Nucleus accumbens (tissue), 56 donors: ENCODE measurements at places on chromosomes 4 and X.

DNA sequence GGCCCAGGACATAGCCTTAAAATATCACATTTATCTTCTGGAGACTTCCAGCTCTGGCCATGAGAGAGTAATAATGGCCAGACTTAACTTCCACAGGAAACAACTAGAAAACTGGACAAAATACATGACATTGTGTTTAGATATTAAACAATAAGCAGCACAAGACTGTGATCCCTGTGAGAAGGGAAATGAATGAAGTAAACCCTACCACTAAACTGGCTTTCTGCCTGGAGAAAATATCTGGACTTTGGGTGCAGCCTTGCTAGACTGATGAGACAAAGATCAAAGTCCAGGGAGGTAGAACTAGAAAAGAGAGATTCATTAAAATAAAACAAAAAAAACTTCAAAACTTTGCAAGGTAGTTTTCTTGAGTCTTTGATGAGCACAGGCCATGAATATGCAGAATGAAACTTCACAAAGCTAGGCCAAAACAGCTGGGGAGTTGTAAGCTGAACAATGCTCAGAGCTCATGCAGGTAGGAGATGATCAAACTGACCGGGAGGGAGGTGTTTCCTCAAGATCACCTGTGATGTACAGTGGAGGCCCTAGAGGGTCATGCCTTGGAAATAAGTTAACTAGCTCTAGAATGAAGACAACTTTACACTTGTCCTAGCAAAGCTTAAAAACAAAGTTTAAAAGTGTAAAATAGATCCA is 147.0 kb upstream of the SH3RF1 start:
- DNase-seq, result no peak

GRCh38 chr4:113708250-113708649 is 53.3 kb downstream of the CAMK2D start:
- no peak for DNase-seq

DNA sequence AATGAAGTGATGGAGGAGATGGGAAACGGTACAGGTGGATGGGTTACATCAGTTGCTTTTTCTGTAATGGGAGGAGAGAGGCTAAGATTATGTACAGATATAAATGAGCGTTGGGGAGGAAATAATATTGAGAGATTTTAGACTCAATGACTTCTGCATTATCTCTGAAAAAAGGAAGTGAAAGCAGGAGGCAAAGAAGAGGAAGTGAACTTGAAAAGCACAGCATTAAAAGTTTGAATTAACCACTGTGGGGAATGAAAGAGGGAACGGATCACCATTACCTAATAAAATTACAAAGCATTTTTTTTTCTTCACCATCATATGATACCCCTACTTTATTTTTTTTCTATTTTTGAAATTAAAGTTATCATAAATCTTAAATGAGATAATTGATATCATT is 1025.5 kb downstream of the RPA4 start:
- no peak for DNase-seq

DNA sequence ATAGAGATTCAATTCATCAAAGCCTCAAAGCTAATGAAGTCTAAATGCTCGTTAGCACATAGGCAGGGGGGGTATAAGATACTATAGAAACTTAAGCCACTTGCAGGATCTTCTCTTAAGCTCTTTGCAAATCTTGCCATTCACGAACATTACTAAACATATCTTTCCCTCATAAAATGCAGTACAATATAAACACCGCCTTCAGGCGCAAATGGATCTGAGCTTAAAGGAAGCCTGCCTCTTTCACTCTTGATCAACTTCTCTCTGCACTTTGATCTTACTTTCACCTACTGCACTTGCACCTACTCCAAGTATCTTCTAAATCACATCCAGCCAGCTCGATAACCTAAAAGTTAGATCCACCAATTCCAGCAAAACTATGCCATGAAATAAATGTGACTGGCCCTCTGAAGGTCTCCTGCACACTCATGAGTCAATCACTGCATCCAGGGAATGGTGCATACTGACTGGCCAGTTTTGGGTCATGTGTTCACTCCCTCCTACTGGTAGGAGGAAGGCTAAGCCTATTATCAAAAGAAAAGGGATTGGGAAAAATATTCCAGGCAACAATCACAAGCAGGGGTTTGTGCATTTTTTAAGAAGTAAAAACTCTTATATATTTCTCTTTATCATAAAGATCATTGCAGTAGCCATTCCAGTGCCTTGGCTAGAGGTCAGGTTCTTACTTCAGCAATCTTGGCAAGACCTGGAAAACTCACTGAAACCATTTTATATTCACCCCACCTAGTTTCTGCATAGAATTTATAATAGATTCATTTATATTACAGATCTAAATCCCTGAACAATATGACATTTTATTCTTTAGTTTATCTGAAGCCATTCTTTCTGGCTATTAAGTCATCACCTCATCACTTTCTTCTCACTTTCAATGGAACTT is 222.0 kb downstream of the PPP3CA start:
- DNase-seq, result no peak

- DNase-seq, result no peak
Measured at GRCh38 chr4:5381961-5382441, 326.4 kb downstream of the EVC2 start.

DNA sequence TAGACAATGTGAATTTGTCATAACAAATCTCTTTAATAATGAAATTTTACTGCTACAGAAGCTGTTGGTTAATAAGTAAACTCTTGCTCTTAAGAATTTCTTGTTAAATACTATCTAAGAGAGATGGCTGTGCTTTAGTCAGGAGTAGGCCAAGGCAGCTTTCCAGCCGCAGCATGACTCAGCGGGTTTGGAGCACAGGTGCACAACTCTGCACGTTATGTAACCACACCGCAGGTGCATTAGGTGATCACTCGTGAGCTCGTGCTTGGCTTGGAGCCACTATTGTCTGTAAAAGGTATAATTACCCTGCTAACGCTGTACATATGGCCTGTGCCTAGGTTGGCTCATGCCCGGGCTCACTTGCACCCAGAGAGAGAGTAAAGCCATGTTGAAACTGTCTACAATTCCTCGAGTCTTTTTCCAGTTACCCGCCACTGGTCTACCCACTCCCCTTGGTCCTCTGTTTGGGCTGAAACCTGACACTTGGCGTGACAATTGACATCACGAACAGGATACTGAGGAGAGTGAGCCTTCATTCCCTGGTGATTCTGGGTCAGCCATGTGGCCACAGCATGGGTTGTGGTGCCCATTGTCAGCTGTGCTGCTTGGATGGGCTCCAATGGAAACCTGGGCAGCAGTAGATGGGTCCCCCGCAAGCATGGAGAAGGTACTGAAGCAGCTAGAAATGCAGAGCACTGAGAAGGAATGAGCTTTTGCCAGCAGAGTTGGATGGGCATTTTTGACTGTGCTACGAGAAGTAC is 18.4 kb upstream of the ANAPC4 start:
- no peak for DNase-seq

DNA sequence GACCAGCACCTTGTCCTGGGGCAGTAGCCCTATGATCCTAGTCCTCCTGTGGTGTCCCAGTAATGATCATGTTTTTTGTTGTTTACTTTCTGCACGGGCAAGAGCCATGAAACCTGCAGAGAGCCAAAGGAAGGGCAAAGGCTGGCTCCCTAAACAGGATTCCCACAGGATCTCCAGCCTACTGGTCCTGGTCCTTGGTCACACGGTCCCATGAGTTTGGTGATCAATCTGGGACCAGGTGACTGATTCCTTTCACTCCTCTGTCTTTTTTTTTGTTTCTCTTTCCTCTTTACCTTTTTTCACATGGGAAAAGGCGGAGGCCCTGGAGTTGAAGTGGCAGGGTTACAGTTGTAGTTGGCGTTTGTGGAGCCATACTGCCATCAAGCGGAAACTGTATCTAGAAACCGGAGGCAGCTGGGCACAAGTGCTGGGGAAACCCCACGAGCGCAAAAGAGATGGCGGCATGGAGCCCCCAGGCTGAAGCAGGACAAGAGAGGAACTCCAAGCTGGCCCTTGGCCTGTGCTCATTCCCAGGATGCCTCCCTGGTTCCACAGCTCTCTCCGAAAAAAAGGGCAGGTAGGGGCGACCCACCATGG is 34.6 kb downstream of the NBDY start:
- no peak for DNase-seq

DNA sequence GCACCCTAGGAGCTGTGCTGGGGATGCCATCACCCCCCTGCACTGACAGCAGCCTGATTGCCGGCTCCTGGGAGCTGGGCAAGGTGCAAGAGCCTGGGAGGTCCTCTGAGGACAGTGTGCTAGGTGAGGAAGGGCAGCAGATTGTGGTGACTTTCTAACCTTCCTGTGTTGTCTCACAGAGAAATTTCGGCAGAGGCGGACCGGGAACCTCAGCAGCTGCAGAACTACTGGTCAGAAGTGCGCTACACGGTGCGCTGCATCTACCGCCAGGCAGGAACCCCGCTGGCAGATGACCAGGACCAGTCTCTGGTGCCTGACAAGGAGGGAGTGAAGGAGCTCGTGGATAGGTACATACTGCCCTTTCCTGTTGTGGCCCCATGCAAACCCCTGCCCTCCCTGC is 89.8 kb downstream of the FAM193A start:
- no peak for DNase-seq

- peak; percentile 93 for DNase-seq
Measured at GRCh38 chr4:133148690-133149363, at the start of gene PCDH10. Gene PCDH10, plus strand, starts transcription at chr4:133149294. Its CDS starts 847 bp downstream, at chr4:133150141.

DNA sequence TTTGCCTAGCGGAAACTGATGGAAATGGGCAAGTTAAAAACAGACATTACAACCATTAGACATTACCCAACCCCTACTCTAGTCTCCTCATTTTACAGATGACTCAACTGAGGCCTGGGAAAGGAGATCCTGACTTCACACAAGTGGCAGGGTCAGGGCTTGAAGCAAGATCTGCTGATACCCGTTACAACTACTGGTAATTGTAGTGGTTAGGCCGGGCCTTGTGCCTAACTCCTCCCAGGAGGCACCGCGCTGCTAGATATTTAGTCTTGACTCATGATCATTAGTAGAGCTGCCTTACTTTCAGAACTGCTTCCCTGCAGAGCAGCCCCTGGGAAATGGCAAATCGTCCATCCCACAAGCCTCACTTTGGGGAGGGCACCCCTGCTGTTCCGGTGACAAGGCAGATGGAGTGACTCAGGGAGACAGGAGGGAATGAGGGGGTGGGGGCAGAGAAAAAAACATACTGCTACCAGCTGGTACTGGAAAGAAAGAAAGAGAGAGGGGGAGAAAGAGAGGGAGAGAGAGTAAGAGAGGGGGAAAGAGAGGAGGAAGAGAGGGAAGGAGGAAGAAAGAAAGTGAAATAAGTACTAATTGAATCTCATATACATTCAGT is 12.2 kb downstream of the ARHGEF6 start:
- no peak for DNase-seq

- DNase-seq, result no peak
Measured at GRCh38 chrX:2261831-2262667, 238.7 kb downstream of the DHRSX start.

DNA sequence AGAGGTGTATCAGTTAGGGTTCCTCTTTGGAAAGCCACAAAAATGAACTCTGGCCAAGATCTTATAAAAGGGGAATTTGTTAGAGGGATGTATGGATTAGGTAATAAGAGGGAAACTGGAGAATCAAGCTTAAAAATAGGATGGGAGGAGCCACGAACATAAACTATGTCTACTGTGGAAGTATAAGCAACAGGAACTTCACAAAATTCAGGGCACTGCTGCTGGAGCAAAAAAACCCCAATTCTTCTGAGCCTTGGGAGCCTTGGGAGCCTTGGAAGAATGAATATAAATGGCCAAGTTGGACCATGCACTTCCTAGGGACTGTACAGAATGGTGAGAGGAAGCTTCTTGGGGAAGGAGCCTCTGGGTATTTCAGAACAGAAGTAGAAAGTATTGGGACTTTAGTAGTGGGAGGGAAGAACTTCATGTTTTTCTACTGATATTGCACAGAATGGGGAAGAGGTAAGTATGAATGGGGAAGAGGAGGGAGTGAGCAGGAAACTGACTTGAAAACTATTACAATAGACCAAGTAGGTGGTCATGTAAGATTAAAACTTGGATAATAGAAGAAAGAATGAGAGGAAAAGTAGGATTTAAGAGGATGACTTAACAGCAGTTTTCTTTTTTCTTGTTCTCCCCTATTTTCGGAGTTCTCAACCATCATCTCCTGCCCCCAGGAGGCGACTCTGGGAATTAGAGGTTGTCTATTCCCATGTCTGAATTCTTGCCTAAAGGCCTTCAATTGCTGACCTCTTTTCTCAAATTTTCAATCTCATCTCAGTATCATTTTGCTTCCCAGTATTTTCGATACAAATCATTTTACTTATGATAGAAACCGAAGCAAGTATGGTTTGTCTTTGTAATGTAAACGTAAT is 44.4 kb upstream of the TAPT1 start:
- DNase-seq, result no peak

DNA sequence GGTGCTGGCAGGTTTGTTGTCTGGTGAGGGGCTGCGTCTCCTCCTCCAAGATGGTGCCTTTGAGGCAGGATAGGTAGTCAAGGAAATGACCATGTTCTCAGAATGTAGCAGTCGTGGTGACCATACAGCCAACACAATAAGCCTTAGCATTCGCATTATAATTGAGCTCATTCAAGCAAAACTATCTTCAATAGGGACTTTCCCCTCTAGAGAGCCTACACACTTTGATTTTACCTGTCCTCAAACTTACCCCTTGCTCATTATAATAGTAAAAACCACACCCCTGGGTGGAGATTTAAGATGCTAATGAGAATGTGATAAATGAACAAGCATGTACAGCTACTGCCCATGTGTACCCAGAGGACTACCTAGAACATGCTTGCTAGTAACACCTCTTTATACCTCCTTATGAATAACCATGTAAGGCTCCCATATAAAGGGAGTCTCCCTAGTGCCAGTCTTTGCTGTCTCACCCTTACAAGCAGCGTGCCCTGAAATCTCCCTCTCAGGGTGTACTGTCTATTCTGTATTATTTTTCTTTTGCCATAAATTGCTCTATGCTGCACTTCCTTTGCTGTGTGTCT is 48.2 kb downstream of the FGFBP1 start:
- DNase-seq, result no peak

DNA sequence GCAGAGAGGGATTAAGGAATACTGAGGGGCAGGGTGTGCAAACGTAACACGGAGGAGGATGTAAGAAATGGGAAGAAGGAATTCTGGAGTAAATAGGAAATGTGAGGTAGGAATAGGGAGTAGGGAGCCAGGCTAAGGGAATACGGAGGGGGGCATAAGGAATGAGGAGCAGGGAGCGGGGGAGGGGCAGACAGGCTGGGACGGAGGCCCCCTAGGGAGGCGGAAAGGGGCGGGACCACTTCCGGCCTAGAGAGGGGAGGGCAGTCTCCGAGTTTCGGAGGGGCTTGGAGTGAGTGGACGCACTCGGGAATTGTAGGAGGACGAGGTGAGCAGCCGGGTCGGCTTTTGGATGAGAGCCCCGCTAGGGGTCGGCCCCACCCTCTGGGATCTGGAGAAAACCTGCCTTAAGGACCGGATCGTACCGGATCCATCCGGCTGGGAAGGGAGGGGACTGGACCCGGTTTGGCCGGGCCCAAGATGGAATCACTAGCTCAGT is 612 bp downstream of the MAGED2 start:
- peak; percentile 30 for DNase-seq

GRCh38 chr4:8468746-8469535 is 28.4 kb downstream of the TRMT44 start:
- peak; percentile 43 for DNase-seq

DNA sequence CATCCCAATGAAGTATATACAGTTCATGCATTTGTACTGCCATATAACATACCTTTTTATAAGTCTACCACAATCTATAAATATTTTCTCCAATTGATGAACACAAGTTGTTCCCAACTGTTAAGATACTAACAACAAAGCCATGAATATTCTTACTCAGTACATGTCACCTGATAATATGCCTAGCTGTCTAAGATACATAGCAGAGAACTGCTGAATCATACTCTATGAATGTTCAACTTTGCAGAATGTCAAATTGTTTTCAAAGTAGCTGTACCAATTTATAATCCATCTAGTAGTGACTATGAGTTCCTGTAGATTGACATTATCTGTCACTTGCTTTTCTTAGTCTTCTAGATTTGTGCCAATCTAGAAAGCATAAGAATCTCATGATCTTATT is 84.9 kb downstream of the RAB28 start:
- DNase-seq, result no peak
